Stimulated activated CD8-positive, alpha-beta memory T cell treated with anti-CD3 and anti-CD28 coated beads, Interleukin-12 subunit alpha, Interleukin-12 subunit beta, amount 100 ng/mL, for 4 hours (primary cell): ENCODE measurements at places on chromosomes 7 and 10.

DNA sequence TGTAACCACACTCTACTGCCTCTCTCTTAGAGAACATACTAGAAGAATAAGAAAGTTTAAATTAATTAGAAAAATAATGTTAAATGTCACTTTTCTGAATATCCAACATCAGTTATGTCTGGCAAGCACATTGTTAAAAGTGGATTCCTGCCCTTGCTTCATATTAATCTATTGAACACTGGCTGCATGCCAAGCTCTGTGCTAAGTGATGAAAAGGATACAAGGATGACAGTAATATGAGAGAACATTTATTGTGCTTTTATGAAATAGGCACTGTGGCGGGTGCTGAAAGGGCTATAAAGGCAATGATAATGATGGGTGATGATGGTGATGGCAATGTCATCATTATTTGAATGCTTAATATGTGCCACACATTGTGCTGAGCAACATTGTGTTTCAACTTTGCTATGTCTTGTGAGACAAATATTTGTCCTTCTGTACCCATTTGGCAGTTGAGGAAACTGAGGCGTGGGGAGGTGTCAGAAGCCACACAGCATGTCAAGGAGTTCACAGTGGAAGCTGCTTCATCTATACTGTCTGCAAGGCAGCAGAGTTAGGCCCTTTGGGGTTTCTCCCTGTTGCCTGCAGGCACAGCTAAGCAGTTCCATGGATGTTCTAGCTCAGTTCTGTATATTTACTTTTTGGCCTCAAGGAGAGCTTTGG, 64.2 kb upstream of the RAPGEF5 start:
- no peak for DNase-seq

DNA sequence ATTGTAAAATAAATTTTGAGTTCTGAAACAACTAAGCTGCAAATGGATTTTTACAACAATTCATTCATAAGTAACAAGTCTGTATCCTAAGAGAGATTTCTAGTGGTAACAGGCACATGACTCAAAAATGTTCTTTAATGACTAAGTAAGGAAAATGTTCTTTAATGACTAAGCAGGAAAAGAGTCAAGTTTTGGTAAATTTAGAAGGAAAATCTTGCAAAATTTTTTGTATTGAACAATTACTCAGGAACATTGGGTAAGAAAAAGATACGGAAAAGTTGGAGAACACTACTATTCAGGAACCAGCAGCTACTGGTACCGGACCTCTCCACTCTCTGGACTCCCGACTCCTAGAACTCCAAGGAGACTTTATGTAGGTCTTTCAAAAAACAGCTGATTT, 33.5 kb downstream of the HYCC1 start:
- no peak for DNase-seq

GRCh38 chr10:13706604-13707003, 119.8 kb downstream of the PRPF18 start:
- DNase-seq: no peak

DNA sequence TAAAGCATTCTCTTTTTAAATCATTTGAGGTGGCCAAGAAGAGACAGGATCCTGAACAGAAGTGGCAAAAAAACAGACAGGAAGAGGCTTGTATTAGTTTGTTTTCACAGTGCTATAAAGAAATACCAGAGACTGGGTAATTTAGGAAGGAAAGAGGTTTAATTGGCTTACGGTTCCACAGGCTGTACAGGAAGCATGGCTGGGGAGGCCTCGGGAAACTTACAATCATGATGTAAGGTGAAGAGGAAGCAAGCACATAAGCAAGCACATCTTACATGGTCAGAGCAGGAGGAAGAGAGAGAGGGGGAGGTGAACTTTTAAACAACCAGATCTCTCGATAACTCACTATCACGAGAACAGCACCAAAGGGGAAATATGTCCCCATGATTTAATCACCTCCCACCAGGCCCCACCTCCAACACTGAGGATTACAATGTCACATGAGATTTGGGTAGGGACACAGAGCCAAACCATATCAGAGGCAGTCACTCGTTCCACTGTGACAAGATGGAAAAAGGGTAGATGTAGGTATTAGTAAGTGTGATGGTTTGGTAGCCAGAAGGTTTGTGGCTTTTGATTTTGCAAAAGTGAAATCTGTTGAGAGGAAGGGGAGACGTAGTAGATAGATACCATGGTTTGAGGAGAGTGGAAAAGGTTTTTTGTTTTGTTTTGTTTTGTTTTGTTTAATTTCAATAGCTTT, 5.1 kb downstream of the MSRB2 start:
- no peak for DNase-seq

- DNase-seq: no peak
Measured at GRCh38 chr7:87475359-87476178, at the start of gene ABCB4. Gene ABCB4 (minus strand): TSS chr7:87475680. CDS start chr7:87475465, 215 bp downstream.

- DNase-seq: no peak
Measured at GRCh38 chr10:87761892-87762291, 56.1 kb downstream of the ATAD1 start.

GRCh38 chr7:95595746-95596197, 544 bp downstream of the PDK4 start:
- DNase-seq: no peak

DNA sequence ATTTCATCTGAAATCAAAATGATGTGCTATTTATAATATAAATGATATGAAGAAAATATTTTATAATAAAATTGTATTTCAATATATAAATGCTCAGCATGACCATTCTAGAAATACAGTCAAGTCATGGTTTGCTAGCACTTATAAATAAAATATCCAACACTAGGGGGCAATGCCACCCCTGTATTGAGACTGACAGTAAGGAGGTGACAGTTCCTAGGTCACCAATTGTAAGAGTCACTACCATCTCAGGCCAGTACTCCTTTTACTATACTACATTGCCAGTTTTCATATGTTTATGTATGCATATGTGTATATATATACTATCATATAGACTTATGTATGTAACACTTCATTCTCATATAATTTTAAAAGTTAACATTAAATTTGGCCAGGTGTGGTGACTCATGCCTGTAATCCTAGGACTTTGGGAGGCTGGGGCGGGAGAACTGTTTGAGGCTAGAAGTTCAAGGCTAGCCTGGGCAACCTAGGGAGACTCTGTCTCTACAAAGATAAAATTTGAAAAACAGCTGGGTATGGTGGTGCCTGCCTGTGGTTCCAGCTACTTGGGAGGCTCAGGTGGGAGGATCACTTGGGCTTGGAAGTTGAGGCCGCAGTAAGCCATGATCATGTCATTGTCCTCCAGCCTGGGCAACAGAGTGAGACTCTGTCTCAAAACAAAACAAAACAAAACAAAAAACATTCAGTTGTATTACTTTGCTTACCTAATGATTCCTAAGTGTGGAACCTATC, 2.4 kb upstream of the CNOT4 start:
- DNase-seq: no peak

GRCh38 chr10:119120413-119120867, 16.5 kb downstream of the DENND10 start:
- no peak for DNase-seq

DNA sequence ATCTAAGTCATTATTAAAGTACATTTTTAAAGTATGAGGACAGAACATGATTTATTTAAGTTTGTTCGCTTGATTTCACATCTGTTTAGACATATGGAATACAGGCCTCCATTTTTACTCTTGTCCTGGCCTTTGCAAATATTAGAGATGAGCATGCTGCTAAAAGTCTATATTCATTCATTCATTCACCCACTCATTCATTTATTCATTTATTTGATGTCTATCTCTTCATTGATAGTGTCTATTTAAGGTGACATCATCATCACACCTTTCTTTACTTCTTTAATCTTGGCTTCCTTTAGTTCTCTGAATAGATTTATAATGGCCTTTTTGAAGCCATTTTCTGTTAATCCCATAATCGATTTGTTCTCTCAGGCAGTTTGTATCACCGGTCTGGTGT, 68.0 kb downstream of the THNSL1 start:
- no peak for DNase-seq

DNA sequence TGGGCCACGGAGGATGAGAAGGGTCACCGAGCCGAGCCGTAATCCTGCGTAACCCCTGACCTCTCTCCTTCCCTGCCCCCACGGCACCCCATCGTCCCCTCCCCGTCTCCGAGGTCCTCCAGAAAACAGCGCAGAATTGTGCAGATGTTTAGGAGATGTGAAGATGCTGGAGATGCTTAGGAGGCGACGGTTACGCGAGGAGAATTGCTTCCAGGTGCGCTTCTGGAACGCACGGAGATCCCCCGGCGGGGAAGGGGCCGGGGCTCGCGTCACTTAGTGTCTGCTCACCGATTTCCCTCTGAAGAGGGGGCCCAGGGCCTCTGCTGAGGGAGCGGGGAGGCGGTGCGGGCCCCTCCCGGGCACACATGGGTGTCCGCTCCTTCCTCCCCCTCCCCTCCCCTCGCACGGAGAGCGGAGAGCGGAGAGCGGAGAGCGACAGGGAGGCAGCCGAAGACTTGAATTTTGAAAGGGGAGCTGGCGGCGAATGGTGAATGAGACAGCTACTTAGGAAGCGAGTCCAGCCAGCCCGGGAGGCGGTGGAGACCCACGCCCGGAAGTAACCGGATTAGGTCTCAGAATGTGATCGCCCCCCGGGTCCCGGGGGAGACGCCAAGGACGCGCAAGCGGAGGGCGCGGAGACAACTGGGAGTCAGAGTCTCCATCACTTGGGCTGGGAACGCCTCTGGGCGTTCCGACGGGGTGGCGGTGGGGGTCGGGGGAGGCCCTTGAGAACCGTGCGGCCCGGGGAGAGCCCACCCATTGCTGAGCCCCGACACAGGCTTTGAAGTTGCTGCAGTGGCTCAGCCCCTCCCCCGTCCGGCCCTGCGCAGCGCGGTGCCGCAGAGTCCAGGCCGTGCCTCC, 8.7 kb upstream of the EN2 start:
- DNase-seq: no peak

DNA sequence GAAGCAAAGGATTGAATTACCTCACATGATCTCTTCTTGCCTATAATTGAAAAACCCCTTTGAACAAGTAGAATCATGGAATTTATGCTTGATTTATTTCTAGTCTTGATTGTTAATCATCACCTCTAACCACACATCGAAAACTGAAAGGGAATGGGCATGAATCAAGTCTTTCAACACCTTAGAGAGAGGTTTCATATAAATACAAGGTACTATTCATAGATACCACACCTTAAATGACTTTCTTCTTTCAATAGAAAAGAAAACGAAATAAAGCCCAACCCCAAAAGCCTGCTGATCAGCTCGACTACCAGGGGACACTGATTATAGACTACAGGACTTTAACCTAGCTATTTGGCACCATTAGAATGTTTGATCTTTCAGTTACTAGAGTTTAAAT, 128.6 kb upstream of the PTPRZ1 start:
- DNase-seq: no peak

DNA sequence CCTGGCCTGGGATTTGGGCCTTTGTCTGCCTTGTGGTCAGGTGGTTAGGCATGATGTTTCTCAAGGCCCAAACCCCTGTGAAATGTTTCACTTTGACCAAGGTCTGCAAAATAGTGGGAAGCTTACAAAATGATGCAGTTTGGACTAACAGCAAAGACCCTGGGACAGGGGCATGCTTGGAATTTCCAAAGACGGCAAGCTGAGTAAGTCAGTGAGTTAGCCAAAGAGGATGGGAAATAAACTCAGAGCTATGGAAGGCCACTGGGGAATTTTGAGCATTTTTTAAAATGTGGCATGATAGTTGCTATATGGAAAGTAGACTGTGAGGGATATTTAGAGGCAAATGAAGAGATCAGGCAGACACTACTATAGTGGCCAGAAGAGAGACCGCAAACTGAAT, 31.6 kb upstream of the PPP1R3C start:
- no peak for DNase-seq

DNA sequence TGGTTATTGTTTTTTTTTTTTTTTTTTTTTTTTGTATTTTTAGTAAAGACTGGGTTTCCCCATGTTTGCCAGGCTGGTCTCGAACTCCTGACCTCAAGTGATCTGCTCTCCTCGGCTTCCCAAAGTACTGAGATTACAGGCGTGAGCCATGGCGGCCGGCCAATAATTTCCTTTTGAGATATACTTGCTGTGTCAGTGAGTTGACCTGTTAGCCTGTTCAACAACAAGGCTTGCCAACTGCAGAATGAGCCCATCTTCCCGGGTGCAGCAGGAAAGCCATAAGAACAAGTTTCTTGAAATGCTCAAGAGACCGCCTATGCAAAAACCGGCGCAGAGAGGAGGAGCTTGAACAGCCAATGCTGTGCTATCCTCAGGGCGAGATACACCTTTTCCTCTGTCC, 112.5 kb downstream of the PRPF18 start:
- no peak for DNase-seq
